Stimulated activated CD4-positive, alpha-beta T cell treated with anti-CD3 and anti-CD28 coated beads, Interleukin-4, amount 100 ng/mL, for 4 hours (primary cell): ENCODE measurements at places on chromosomes 4 and X.
A peak's percentile ranks its signal among the peaks of the same experiment; 100 is the strongest.

- DNase-seq: no peak
Observed at GRCh38 chr4:98586962-98587354, 71.5 kb downstream of the TSPAN5 start.

GRCh38 chrX:9578083-9578779, 113.4 kb downstream of the TBL1X start:
- no peak for DNase-seq

GRCh38 chrX:108020631-108021030, 24.2 kb upstream of the VSIG1 start:
- no peak for DNase-seq

- DNase-seq: no peak
Observed at GRCh38 chr4:53545942-53546581, 45.2 kb downstream of the LNX1 start.

DNA sequence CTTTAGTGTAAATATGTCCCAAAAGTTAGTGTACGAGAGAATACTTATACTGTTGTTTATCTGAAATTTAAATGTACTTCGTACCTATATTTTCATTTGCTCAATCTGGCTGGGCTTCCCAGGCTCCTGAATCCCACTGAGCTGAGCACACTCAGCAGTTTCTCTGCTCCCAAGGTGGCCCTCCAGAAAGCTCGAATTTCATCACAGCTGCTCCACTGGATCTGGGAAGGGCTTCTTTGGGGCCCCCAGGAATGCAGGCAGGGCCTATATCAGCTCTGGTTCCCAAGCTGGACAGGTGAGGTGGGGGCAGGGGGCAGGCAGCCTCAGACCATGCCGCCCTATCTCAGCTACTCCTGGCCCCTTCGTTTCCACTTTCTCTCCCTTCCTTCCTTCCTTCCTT, 1.5 kb upstream of the FATE1 start:
- no peak for DNase-seq

- no peak for DNase-seq
Observed at GRCh38 chrX:132676102-132676501, 187.3 kb upstream of the MBNL3 start.

DNA sequence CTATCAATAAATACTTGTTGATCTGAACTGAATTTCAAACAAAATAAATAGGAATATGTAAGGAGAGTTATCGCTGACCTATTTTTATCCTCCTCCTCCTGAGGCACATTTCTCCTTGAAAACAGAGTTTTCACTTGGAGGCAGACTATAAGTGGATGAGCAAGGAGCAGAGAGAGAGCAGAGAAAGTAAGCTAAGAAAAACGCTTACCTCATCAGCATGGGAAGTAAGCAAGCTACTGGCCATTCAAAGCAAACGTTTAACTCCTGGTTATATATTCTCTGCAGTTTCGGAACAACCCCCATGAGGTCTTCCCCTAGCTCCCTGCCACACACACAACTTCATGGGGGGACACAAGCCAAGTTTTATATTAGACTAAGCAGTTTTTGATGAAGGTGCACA, 13.2 kb downstream of the ZDHHC9 start:
- DNase-seq: no peak

GRCh38 chr4:48779095-48779997, 733 bp downstream of the FRYL start:
- peak; percentile 62 for DNase-seq

DNA sequence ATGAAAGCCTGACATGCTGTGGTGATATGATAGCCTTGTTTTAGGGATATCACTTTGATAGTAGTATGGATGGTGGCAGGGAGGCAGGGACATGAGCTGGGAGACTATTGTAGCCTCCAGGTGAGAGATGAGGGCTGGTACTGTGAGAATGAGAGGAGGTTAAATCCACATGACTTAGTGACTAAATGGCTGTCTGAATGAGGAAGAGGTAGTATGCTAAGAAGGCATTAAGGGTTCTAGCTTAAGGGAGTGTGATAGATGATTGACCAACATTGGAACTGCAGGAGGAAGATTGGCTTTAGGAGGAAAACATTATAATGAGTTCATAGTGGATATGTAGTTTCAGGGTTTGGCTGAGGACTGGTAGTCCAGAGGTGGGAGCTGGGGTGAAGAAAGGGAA, 195.0 kb upstream of the ANK2 start:
- DNase-seq: no peak

DNA sequence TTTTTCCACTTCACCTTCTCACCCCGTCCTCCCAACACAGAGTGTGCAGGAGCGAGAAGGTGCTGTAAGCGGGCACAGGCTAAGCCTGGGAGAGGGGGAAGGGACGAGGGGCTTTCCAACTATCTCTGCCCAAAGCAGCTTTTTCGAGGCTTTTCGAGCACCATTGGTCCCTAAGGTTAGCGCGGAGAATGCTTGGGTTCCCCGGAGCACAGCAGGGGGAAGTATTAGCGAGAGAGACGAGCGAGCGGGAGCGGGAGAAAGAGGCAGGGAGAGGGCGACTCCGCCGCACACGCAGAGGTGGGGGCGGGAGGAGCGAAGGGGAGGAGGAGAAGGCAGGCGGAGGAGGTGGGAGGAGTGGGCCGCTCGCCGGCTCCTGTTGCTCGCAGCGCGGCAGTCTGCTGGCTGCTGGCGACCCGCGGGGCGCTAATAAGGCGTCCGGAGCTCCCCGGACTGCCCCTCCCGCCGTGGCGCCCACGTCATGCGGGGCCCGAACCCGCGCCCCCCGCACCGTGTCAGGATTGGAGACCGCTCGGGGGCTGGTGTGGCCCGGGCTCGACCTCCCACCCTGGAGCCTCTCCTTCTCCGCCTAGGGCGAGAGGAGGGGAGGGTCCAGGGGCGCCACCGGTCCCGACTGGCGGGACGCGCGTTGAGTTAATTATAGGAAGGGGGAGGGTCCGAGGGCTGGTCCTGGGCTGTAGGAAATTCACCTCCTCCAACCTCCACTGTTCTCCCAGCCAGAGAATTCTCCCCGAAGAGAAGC, at the start of gene ADAMTS3:
ADAMTS3 (minus strand) TSS at position 263 of the 760 bp plus-strand sequence. CDS start 459 bp downstream, outside the sequence.
- DNase-seq: peak; percentile 3

DNA sequence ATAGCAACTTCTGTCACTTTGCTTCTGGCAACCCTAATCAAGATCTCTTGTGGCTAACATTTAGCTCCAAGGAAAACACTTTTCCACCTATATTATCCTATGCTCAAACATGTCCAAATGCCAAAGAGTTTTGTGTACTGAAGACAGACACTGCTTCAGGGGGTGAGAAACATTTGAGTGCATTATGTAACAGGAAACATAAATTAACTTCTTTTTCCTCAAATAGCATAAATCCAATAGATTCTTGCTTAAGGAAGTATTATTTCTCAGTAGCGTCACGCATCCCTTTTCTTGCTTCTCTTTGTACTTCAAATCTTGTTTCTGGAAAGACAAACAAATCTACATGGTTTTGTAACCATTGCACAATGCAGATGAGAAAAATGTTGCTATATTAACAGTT, 839.1 kb downstream of the GLUD2 start:
- no peak for DNase-seq

DNA sequence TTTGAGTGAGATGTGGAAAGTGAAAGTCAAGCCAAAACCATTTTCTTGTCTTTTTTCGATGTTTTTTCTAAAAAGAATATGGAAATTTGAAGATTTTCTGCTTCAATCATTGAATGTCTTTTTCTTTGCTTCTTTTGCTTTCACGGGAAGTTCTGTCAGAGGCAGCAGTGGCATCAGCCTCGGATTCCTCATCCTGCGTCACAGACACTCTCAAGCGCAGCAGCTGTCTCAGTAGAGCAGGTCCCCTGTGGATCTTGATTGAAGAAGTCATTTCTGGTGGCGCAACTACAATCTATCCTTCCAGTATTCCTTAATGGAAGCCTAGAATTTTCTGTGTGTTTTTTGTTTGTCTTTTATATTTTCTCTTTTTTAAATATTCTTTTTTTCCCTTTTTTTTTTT, 52.7 kb upstream of the NEIL3 start:
- no peak for DNase-seq

- DNase-seq: no peak
Observed at GRCh38 chr4:114558446-114559020, 40.1 kb upstream of the UGT8 start.

DNA sequence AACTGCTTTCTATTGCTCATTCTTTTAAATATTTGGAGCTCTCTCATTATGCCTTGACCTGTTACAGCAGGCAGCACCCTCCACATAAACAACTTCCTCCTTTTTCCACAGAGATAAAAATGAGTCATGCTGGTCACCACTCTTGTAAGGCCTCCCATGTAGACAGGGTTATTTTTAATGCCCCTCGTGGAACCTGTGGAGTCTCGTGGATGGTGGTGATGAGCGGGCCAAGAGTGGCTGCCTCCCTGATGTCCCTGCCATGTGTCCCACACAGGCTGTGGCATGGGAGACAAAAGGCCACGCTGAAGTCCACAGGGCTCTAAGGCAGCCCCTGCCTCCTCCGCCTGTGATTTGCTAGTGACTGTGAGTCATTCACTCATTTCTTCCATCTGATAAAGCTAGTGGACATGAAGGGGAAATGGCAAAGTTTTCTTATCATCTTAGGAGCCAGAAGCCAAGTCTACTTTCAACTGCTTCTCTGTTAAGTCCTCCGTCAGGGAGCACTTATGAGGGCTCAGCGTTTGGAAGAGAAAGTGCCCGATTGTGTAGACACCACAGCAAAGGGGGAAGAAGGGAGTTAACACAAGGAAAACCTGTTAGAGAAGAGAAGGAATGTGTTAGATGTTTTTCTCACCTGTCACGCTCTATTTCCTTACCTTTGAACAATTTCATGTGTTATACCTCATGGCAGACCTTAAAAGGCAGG, 121.6 kb upstream of the FAT1 start:
- no peak for DNase-seq

- no peak for DNase-seq
Observed at GRCh38 chrX:40462795-40463194, 118.0 kb upstream of the ATP6AP2 start.

- no peak for DNase-seq
Observed at GRCh38 chrX:110022599-110023448, 19.9 kb downstream of the TMEM164 start.

- DNase-seq: no peak
Observed at GRCh38 chr4:67037504-67038227, 507.6 kb downstream of the CENPC start.

GRCh38 chr4:85898231-85898630, 423.3 kb downstream of the ARHGAP24 start:
- DNase-seq: no peak

DNA sequence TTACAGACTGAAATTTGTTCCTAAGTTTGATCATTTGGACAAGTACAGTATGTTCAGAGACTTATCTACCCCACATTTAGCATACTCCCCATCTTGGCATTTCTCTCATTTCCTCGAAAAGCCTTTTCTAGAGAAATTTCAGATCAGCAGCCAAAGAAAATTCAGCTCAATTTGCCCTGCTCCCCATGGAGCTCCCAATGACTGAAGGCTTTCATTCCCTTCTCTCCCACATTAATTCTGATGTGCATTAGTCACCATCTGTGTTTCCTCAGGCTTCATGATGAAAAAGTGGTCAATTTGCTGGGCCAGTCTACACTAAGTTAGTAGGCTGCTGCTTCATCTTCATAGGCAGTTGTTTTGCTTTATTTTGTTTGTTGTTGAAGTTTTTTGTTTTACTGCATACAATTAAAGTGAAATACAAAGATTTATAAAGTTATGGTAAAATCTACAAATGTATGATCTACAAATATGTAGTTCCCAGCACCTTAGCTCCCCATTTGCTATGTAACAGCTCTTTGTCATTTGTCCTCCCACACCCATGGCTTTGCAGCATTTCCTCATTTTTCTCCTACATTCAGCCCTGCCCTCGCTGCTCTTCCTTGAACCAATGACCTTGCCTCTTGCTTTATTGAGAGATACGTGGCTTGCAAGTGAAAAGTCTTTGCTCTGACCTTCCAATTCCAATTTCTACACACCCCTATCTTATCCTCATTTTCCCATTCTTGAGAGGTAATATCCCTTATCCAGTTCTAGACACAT, 193.9 kb downstream of the ANAPC10 start:
- DNase-seq: no peak

GRCh38 chr4:47222276-47222675, 190.9 kb downstream of the GABRB1 start:
- DNase-seq: no peak

DNA sequence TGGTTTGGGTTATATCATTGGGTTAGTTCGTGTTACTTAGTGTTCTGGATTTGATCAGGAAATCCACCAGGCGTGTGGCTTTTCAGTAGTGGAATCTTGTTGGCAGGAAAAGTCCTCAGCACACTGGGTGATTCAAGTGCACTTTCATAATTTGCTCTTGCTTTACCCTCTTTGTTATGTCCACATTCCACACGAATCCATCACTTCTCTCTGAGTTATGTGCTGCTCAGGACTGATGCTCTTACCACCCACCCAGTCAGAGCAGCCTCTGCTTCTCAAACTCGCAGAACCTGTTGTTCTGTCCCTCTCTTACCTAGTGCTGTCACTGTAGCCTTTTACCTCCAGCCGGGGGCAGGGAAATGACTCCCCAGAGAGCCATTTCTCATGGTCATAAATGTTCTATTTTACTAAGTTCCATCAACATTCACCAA, 37.2 kb upstream of the SCRG1 start:
- DNase-seq: no peak

- no peak for DNase-seq
Observed at GRCh38 chr4:137635108-137635507, 102.8 kb upstream of the PCDH18 start.

DNA sequence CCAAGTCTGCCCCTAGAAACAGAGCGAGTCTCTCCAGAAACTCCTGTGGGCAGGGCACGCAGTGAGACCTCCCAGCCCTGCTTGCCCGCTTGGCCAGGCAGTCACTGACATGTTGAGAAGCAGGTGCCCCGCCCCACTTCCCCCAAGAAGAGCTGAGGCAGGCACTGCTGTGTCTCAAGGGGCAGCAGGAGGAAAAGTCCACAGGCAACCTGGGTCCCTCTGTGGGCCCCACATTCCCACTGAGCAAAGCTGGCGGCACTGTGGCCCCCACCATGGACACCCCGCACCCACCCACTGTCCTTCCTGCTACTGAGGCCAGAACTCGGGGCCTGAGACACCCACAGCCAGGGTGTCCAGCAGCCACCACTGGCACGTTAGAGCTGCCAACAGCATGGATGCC, 137.3 kb upstream of the NKX1-1 start:
- DNase-seq: no peak

DNA sequence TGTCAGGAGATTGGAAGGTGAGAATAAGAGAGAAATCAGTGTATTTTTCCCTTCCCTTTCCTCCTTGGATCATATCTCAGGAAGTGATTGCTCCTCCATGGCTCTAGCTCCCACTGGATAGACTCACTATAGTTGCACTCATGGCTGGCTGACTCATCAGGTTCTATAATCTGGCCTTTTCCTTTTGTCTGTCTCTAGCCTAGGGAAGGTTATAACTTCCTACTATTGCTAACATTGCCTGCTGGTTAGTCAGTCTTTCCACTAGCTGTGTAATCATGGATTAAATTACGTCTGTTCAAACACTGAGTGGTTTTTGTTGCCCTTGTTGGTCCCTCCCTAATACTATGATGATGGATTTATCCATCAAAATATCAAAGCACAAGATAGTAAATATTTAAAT, 195.5 kb upstream of the VEGFC start:
- no peak for DNase-seq
